Colonic mucosa (tissue), 4 donors: ENCODE measurements at places on chromosomes 7 and 10. TPM values are rescaled to one million over a fixed set of nuclear protein-coding genes. Genes with fewer than 3 reads are reported as not detected.

The PRPS1L1 gene
- not detected for total RNA-seq

The NUDT13 gene
- 1.9 TPM for total RNA-seq

The CALML3 gene
- 0.11 TPM for total RNA-seq

The SLC26A4 gene
- 0.32 TPM for total RNA-seq

The CALCR gene
- not detected for total RNA-seq

The NEURL1 gene
- total RNA-seq = 40.2 TPM

The LIPK gene
- total RNA-seq = not detected

The CDC14C gene
- total RNA-seq = not detected

The CYP26C1 gene
- not detected for total RNA-seq

The ERV3-1 gene
- total RNA-seq = 7.7 TPM

The AFAP1L2 gene
- total RNA-seq = 13.7 TPM

The RBM20 gene
- total RNA-seq = 0.80 TPM

The ERVW-1 gene
- total RNA-seq = not detected

The EVX1 gene
- total RNA-seq = 1.5 TPM

GRCh38 chr7:357531-358209, 67.7 kb downstream of the FOXL3 start:
- no peaks in the 10 kb centered on the region for H3K4me1 ChIP-seq
- no peak overlapping the region for H3K27ac ChIP-seq
- no peak overlapping the region for H3K4me3 ChIP-seq
- H3K36me3 ChIP-seq = no peaks in the 10 kb centered on the region
- H3K27me3 ChIP-seq = no peaks in the 10 kb centered on the region

DNA sequence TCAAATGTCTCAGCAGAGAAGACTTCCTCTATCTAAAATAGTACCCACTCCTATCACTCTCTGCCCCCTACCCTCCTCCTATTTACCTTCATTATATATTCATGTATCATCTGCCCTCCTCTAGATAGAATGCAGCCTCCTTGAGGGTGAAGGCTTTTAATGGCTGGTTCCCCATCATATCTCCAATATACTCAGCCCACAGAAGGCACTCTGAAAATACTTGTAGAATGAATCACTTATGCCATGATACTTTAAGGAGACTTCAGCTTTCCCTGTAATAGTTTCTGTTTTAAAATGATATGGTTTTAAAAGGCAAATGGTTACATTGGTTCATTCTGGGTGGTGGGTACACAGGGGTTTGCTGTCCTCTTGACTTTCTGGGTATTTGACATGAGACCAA, 25.3 kb downstream of the GFRA1 start:
- no peak for DNase-seq
- no peaks in the 10 kb centered on the region for H3K4me1 ChIP-seq
- no peaks in the 10 kb centered on the region for H3K27me3 ChIP-seq

- H3K27ac ChIP-seq = no peak overlapping the region
- no peak overlapping the region for H3K4me3 ChIP-seq
- no peaks in the 10 kb centered on the region for H3K4me1 ChIP-seq
- no peaks in the 10 kb centered on the region for H3K27me3 ChIP-seq
- DNase-seq = no peak
These were observed 113.4 kb downstream of the REEP3 start for GRCh38 chr10:63634488-63635065.

DNA sequence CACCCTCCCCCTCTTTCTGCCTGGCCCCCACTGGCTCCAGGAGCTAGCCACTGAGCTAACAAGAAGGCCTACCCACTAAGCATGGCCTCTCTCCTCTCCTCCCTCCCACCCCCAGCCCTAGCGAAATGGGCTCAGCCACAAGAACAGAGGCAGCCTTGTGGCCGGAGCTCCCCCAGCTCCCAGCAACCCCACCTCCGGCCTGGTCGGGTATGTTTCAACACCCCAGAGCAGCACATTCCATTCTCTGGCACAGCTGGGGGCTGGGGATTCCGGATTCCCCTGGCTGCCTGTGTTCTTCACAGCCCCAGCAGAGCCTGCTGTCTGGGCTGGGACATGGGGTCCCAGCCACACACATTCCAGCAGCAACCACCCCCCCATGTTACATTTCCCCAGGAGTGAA, 9.0 kb downstream of the SFRP5 start:
- no peak overlapping the region for H3K4me3 ChIP-seq
- peaks cover 5% of the 10 kb centered on the region for H3K36me3 ChIP-seq
- H3K27ac ChIP-seq = no peak overlapping the region
- H3K27me3 ChIP-seq = no peaks in the 10 kb centered on the region
- no peaks in the 10 kb centered on the region for H3K4me1 ChIP-seq
- no peak for DNase-seq

- no peaks in the 10 kb centered on the region for H3K36me3 ChIP-seq
- H3K4me1 ChIP-seq = no peaks in the 10 kb centered on the region
These were observed 54.9 kb upstream of the ANK3 start for GRCh38 chr10:60444494-60445064.

DNA sequence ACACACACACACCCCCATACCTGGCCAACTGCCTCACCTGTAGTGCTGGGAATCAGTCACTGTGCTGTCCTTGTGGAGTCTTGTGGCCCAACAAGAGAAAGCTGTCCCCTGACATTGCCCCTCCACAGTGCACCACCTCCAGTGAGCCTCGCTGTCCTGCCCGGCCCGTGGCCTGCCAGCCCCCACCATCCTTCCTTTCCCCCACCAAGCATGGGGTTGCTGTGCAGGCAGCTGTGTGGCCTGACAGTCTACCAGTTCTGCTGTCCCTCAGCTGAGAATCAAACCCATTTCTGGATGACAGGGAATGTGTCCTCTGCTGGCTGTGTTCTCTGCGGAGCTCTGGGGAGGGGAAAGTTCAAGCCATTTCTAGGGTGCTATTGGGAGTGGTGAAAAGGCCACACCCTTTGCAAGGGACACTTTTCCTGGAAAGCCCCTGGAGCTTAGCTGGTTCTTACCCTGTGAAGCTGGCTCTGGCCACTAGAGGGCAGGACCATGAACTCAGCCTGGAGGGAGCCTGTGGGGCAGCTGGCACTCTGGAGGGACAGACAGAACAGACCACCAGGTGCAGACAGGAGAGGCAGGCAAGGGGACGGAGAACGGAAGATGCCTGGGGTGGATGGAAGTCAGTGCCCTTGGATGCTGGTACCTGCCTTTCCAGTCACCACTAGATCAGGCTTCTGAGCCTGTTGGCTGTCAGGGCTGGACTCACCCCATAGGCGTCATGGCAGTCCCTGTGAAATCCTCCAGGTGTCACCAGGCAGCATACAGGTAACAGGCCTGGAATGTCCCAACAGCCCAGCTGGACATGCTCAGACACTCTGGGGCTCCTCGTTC, 10.5 kb upstream of the MTPAP start:
- H3K27ac ChIP-seq = no peak overlapping the region
- DNase-seq = peak; percentile 83
- no peak overlapping the region for H3K4me3 ChIP-seq
- no peaks in the 10 kb centered on the region for H3K36me3 ChIP-seq
- H3K27me3 ChIP-seq = no peaks in the 10 kb centered on the region

DNA sequence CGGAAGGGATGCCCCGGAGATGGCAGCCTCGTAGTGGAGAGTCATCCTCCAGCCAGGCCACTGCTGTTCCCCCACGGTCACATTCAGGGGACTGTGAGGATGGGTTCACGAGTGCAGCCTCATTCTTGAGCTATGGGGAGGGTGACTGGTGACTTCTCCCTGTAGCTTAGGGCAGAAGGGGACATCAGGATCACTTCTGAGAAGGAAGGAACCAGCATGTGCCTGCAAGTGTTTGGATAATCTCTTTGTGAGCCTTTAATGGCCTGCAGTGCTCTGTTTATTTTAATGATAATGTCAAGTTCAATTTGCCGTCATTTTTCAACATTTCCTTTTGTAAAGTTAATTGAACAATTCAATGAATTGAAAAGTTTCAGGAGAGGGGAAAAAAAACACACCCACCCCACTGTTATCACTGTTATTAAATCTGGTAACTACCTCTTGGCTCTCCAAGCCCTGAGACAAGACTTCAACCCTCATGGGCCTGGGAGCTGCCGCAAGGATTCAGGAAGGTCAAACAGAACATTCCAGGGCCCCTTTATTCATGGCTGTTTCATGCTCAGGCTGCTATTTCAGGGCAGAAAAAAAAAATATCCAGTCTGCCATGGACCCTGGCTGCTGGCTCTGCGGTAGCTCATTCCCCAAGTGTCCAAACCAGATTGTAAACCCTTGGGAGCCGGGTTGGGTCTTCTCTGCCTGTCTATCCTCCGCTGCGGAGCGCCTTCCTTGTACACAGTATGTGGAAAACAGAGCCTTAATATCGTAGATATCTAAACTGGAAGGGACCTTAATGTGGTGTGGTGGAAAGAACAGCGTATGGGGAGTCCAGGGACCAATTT, 100.4 kb downstream of the CDH23 start:
- DNase-seq = no peak
- no peaks in the 10 kb centered on the region for H3K4me1 ChIP-seq
- no peak overlapping the region for H3K4me3 ChIP-seq
- no peak overlapping the region for H3K27ac ChIP-seq
- H3K36me3 ChIP-seq = no peaks in the 10 kb centered on the region

GRCh38 chr7:38327637-38328036, 54.2 kb upstream of the TARP start:
- DNase-seq = no peak
- H3K27ac ChIP-seq = no peak overlapping the region
- no peaks in the 10 kb centered on the region for H3K36me3 ChIP-seq
- no peaks in the 10 kb centered on the region for H3K27me3 ChIP-seq

DNA sequence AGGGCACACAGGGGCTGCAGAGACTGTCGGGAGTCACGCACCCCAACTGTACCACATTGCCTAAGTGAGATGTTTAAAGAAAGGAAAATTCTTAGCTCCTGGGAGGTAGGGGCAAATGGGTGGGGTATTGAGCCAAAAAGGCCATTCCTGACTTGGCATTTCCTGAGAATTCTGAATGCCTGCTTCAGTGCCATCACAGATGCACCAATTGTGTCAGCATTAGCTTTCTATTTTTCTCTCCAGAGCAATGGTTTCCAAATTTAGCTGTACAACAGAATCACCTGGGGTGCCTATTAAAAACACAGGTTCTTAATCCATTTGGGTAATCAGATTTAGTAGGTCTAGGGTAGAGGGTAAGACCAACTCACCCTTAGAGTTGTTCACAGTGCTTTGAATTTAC, 43.1 kb downstream of the LSMEM1 start:
- H3K27me3 ChIP-seq = no peaks in the 10 kb centered on the region
- H3K27ac ChIP-seq = no peak overlapping the region
- no peak overlapping the region for H3K4me3 ChIP-seq
- H3K4me1 ChIP-seq = no peaks in the 10 kb centered on the region

GRCh38 chr10:35854661-35855060, 212.6 kb upstream of the FZD8 start:
- H3K27me3 ChIP-seq = no peaks in the 10 kb centered on the region
- no peaks in the 10 kb centered on the region for H3K36me3 ChIP-seq
- H3K4me1 ChIP-seq = no peaks in the 10 kb centered on the region

DNA sequence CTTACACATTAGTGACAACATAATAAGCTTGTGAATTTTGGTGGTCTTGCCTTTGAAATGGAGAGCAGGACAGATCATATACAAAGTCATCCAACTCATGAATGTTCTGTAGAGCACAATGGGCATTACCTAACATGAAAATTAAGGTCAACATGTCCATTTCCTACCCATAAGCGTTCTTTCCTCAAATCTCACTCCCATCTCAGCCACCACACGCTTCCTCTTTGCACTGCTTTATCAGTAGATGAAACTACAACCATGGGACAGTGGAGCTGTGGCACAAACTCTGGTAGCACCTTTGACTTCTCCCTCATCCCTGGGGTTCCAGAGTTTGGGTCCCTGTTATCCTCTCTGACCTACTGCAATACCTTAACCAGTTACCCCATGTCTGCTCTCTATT, 2.2 kb downstream of the PON2 start:
- no peaks in the 10 kb centered on the region for H3K36me3 ChIP-seq
- H3K4me1 ChIP-seq = no peaks in the 10 kb centered on the region
- no peaks in the 10 kb centered on the region for H3K27me3 ChIP-seq
- H3K27ac ChIP-seq = no peak overlapping the region
- no peak for DNase-seq
- H3K4me3 ChIP-seq = no peak overlapping the region

GRCh38 chr10:75974080-75974479, 542.7 kb downstream of the LRMDA start:
- H3K36me3 ChIP-seq = no peaks in the 10 kb centered on the region
- no peak overlapping the region for H3K4me3 ChIP-seq
- DNase-seq = no peak
- no peaks in the 10 kb centered on the region for H3K4me1 ChIP-seq

GRCh38 chr7:142500366-142500765, 242.5 kb upstream of the PRSS58 start:
- peak; percentile 55 for DNase-seq
- H3K27me3 ChIP-seq = peaks cover 3% of the 10 kb centered on the region
- H3K27ac ChIP-seq = peak overlapping the region; percentile 42
- H3K36me3 ChIP-seq = no peaks in the 10 kb centered on the region
- no peak overlapping the region for H3K4me3 ChIP-seq

DNA sequence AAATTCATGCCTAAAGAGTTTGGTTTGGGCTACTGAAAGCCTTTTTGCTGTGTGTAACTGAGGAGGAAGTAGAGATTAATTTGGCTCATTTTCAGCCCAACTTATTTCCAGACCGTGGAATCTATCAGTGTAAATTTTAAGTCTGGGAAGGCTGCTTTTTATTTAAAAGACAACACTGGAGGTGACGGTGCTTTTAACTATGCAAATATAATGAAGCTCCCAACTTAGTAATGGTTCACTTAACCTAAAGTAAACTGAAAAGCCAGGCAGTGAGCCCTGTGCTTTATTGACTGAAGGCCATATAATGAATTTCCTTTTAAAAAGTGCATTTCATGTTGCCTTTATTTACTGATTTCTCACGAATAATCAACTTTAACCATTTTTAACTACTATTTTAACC, 127.2 kb downstream of the NPY start:
- no peaks in the 10 kb centered on the region for H3K27me3 ChIP-seq
- no peaks in the 10 kb centered on the region for H3K36me3 ChIP-seq
- H3K4me1 ChIP-seq = no peaks in the 10 kb centered on the region

DNA sequence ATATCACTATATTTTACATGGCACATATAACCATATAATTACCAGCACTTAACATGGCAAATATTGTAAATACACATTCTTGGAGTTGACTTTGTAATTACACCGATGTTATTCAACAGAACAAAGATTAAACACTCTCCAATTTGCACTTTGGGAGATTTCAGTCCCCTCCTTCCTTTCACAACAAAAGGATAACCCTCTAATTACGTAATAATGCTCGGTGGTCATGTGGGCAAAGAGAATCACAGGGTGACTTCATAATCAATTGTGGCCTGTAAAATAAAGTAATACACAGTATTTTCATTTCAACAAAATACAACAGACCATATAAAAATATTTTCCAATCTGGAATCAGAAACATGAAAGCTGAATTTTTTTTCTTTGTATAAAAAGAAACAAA, 73.2 kb downstream of the RHOBTB1 start:
- DNase-seq = no peak
- H3K4me3 ChIP-seq = no peak overlapping the region
- H3K4me1 ChIP-seq = no peaks in the 10 kb centered on the region
- H3K36me3 ChIP-seq = no peaks in the 10 kb centered on the region
